ENCODE measurements at places on chromosomes 4 and X.

GRCh38 chrX:30702736-30703135, 49.5 kb downstream of the GK start:
- ATAC-seq: no peak

DNA sequence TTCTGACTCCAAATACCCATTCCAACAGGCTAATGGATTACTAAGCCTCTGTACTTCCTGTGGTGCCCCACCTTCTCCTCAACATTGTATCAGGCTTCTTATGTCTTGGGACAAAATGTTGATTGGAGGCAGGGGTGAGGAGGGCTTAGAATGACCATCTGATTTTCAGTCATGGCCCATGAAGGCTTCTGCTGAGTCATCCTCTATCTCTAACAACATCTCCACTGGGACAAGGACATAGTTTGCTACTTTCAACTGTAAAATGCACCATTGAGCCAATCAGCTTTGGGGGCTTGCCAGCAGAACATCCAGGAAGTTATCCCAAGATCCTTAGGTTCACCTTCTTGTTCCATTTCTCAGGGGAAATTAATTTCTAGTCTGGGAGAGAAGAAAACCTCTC, 29.5 kb downstream of the MAGEB17 start:
- no peak for ATAC-seq

DNA sequence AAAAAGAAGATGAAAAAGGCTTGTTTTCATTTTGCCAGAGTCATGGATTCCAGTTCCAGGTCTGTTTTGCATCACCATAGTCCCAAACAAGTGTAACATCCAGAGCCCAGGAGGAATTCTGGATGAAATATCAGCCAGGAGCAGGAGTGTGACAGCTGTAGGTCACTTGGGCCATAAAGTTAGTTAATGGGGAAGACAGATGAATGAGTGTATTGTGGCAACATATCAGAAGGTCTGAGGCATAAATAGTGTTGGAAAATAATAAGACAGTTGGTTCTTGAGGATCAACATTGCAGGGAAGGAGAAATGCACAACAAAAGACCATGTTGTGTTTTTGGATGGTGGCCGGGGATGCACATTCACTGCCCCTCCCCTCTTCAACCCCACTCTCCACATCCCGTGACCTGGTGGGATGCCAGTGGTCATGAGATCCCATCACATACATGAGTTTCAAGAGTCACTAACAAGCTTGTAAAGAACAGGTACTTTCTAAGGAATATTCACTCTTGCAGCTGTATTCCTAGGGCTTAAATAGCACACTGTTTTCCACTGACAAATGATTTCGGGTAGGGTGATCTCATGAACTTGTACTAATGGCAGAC, 83.1 kb upstream of the IGFBP7 start:
- ATAC-seq: no peak

DNA sequence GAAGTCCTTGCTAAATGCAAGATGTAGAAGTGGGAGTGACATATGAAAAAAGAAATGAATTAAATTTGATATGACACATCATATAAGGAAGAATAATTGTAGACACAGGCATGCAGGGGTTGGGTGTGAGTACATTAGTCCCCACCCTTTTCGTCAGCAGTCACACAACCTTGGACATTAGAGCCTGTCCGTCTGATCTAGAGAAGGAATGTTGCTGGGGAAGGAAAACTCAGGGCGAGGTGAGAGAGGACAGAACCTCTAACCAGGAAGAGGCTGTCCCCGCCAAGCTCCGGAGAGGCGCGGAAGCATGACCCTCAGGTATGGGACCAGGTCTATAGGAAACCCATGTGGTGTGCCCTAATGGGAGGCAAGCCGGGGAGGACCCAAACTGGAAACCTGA, 102.1 kb downstream of the RELL1 start:
- ATAC-seq: no peak

GRCh38 chrX:46587753-46588171, 14.2 kb downstream of the CHST7 start:
- ATAC-seq: no peak

GRCh38 chr4:83771113-83771705, 235.3 kb downstream of the GPAT3 start:
- no peak for ATAC-seq

GRCh38 chrX:52933976-52934703, 24.2 kb downstream of the FAM156A start:
- peak; percentile 3 for ATAC-seq

- ATAC-seq: peak; percentile 32
These were observed 367.8 kb upstream of the RASGEF1B start for GRCh38 chr4:81839347-81840042.

DNA sequence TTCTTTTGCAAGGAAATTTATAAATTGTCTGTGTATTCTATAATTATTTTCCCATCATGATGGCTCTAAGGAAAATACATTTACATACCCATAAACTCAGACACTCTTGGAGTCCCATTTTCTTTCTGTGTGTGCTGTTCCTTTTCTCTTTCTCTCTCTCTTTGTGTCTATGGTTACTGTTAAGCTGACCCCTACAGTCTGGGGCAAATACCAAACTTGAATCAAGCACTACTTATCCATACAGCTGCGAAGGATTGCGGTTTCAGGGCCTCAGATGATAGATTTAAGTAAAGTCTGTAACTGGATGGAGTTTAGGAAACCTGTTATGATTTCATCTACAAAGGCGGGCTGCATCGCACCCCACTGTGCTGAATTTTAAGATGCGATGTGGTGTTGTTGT, 150.2 kb downstream of the SHROOM3 start:
- no peak for ATAC-seq

- no peak for ATAC-seq
These were observed 155.5 kb downstream of the INPP4B start for GRCh38 chr4:142690406-142691163.

GRCh38 chr4:110122201-110122600, 76.2 kb downstream of the ELOVL6 start:
- ATAC-seq: no peak

- ATAC-seq: no peak
These were observed 341.9 kb downstream of the GPM6A start for GRCh38 chr4:175470131-175470530.

GRCh38 chr4:182310316-182310715, 67.1 kb downstream of the TENM3 start:
- ATAC-seq: no peak

DNA sequence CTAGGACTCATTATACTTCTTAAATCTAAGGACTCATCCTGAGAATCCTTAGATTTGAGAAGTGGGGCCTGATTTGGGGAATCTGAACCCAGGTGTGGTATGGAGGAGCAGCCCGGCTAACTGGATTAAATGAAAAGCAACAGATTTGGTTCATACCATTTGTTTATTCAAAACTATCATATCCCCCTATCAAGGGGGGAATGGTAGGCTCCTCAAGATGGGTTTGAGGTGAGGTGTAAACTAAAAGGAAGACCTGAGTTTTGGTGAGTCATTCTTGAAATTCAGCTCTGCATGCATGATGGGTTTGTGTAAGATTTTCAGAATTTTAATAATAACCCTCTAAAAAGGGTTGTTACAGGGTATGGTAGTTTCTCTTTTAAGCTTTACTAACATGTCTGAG, 53.4 kb downstream of the CASP6 start:
- peak; percentile 71 for ATAC-seq

- no peak for ATAC-seq
These were observed 100.8 kb downstream of the SHISA3 start for GRCh38 chr4:42498040-42498439.

GRCh38 chr4:107757864-107758476, 37.9 kb upstream of the PAPSS1 start:
- ATAC-seq: no peak

DNA sequence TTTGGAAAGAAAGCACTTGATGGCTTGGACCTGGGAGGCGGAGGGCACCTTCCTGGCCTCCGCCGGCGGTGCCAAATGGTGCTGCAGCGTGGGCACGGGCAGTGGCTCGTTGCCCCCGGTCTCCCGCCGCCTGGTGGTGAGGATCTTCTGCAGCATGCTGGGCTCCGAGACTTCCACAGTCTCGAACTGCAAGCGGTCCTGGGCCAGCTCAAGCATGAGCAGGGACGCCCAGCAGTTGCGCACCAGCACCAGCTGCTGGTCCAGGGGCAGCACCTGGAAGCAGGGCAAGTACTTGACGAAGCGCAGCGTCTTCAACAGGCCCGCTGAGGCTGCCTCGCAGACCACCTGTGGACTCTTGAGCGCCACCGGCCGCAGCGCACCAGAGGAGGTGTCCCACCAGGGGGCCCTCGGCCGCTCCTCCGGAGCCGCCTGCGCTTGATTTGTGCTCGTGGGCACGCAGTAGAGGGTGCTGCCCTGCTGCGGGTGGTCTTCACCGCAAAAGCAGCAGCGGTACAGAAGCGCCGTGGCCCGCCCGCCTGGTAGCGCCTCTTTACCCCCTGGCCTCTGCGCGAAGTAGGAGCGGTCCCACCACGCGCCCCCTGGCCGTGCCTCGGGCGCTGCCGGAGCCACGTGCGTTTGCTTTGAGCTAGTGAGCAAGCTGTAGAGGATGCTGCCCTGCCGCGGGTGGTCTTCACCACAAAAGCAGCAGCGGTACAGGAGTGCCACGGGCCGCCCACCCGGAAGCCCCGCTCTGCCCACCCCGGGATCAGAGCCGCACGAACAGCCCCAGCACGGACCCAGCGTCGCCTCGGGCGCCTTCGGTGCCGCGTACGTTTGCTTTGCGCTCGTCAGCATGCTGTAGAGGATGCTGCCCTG, 689 bp downstream of the NR0B1 start:
- ATAC-seq: no peak

DNA sequence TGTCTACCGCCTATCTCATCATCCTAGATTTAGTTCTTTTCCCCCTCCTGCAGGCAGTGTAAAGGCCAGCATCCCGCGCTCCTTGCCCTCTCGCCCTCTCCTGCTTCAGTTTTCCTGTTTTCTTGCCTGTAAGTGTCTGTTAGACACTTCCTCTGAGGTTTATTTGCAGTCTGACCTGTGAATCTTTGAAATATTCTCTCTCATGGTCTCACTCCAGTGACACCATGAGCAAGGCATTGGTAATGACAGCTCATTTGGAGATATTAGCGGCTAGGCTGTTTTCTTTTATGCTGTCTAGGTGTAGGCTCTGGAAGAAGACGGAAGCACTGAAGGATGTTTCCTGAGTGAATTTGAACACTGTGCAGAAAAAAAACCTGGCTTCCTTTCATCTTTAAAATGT, 179.6 kb downstream of the KDR start:
- ATAC-seq: no peak

- ATAC-seq: no peak
These were observed 451.5 kb downstream of the UBE2NL start for GRCh38 chrX:144335402-144335801.

- no peak for ATAC-seq
These were observed 164.4 kb downstream of the RBMX2 start for GRCh38 chrX:130566028-130566683.

DNA sequence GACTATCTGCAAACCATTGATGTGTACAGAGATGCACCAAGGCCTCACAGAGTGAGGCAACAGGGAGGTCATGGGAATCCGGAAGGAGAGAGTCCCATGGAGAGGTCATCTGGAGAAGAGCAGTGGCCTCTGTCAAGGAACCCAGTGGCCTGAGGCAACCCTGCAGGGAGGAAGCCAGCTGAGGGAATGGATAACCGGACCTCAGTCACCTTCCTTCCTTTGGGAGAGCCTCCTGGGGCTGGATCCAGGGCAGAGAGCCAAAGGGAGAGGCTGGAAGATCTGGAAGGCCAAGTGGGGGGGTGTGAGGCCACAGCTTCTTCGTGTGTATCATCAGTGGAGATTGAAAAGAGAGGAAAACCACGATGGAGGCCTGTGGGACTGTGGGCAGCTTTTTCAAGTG, 24.3 kb upstream of the CD38 start:
- ATAC-seq: no peak

DNA sequence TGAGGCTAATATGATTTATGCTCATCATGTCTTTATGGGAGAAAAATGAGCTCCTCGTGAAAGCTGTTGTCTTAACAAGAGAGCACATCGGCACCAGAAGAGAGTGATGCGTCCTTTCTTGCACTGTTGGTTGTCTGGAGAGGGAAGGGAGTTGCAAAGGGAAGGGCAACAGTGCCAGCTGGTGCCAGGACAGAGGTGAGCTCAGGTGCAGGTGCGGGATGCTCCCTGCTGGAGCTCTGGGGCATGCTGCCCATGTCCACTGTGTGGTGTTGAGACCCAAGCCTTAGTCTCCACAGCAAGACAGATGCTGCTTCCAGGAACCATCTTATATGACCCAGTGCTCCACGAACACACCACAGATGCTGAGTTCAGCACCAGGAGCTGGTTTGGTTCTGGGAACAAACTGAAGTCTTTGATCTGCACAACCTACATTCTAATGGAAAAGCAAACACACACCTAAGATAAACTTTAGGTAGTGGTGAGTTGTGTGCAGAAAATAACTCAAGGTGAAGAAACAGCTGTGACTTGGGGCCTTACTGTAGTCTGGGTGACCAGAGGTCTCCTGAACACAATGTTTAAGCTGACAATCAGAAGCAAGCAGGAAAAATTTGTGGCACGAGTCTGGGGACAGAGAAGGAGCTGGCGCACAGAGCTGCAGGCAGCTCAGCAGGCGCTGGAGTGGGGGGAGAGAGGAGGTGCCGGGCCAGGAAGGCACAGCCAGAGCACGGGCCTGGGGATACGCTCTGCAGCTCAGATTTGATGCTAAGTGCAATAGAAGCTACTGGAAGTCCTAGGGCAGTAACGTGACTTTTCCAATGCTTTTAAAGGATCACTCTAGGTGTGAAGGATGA, 73.2 kb downstream of the HAUS3 start:
- no peak for ATAC-seq

DNA sequence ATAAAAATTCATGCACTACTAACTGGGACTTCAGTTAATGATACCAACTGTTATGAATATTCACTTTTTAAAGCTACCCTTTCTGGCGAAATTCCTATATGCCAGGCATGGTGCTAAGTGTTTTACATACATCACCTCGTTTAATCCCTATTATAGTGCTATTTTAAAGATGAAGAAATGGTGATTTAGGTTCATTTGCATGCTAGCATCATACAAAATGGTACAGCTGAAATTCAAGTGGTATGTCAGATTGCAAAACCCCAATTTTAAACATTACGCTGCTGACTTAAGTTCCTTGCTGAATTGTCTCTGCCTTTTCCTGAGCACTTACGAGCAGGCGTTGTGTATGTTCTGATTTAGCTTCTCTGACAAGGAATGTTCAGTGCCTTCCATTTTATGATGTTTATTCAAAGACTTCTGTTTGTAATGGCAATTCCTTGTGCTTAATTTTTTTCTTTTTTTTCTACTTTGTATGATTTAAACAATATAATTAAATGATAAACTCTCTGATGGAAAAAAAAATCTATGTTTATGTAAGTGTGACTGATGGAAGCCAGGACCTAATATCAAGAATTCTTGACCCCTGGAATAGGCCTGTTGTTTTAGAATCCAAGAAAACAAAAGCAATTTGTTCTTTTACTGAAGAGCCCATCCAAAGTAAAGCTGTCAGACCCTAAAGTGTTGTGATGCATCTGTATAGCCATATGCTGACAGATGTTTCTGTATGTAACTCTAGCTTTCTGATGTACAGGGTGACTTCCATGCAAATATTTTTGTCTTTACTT, 148.1 kb downstream of the PCDH7 start:
- no peak for ATAC-seq

DNA sequence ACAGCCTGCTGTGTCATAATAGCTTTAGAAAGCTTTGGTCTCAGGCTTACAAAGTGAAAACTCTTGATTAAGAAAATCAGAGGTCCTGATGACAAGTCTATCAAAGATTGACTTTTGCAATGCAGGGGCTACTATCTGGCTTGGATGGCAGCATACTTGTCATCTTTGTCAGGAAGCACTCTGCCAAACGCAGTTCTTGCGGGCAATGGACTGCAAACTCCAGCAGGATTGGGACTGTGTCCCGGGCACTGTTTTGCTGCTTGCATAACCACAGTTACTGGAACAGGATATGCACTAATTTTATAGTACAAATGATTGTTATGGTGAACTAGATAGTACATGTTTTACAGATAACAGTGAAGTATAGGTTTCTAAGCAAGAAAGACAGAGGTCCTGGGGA, 185.6 kb downstream of the IQCM start:
- ATAC-seq: no peak

All from activated CD4-positive, CD25-positive, alpha-beta regulatory T cell treated with anti-CD3 and anti-CD28 coated beads, Interleukin-2, amount 50 U/mL, for 24 hours (primary cell).